ENCODE measurements at places on chromosomes 3 and 15.

- no peak for DNase-seq
These were observed 414.6 kb upstream of the TBL1XR1 start for GRCh38 chr3:177611752-177612334.

DNA sequence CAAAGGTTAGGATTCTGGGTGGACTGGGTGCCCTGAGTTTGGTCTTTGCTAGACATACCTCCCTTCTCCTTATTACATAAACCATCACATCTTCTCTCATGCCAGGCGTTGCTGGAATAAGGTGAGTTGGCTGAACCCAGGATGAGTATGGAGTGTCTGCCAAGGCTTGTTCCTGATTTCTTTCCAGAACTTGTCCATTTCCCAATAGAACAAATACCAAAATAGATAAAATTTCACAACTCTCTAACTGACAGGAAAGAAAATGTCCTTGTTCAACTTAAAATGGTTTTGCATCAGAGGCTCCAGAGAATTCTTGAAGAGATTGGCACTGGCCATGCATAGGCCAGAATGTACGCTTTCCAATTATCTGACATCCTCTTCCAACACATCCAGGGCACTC, 291.9 kb downstream of the IGSF11 start:
- no peak for DNase-seq

- DNase-seq = peak; percentile 36
These were observed 26.6 kb downstream of the FBLN2 start for GRCh38 chr3:13575459-13576061.

DNA sequence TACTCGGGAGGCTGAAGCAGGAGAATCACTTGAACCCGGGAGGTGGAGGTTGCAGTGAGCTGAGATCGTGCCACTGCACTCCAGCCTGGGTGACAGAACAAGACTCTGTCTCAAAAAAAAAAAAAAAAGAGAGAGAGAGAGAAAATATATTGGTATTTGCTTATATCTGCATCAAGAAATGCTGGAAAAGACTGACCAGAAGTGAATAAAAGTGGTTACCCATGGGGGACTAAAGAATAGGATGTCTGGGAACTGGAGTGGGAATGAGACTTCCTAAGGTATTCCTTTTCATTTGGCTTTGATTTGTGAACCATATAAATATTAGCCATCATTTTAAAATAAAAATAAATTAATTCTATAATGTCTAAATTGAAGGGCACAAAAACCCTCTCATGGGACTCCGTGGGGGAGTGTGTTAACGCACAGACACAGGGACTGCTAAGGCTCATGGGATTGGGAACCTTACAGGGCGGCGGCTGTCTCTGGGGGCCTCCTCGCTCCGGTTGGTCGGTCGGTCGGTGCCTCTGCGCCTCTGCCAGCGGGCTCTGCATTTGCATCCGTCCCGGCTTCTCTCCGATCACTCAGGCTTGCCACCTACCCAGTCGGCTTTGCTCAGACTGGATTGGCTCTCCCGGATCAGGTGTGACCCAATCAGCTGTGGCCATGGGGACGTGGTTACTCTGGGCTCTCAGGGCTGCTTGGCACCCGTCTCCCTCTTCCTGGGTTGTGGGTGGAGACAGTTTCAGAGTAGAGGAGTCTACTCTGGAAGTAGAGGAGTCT, 12.7 kb upstream of the TSPAN3 start:
- DNase-seq = peak; percentile 71

GRCh38 chr3:36365829-36366228, 14.5 kb upstream of the STAC start:
- DNase-seq = no peak

Data from testis (tissue), 5 donors.